ENCODE measurements at places on chromosomes 4 and X.

DNA sequence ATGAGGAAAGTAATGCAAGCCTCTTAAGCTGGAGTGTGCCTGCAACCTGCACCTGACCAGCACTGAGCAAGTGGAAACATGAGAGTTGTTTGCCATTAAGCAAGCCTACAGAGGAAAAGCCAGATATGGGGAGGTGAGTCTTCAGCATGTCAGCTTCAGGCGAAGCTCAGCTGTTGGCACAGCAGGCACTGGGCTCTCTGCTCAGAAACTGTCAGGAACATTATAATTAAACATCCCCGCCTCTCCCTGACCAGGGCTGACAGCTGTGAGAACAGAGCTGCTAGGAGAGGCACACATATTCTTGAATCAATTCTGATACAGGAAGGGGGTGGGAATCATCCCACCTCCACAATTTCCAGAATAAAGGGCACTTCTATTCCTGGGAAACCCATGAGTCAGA is 19.0 kb upstream of the DCX start:
- DNase-seq = no peak

DNA sequence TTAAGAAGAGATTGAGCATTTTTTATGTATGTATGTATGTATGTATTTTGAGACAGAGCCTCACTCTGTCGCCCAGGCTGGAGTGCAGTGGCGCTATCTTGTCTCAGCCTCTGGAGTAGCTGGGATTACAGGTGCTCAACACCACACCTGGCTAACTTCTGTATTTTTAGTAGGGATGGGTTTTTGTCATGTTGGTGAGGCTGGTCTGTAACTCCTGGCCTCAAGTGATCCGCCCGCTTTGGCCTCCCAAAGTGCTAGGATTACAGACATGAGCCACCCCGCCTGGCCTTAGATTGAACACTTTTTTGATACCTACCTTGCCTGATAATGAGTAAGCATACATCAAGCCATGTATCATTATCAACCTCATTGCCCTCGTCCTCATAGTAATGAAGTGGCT is 2.7 kb downstream of the N4BP2 start:
- no peak for DNase-seq

- no peak for DNase-seq
These were observed 637.3 kb downstream of the BCOR start for GRCh38 chrX:39460499-39460898.

DNA sequence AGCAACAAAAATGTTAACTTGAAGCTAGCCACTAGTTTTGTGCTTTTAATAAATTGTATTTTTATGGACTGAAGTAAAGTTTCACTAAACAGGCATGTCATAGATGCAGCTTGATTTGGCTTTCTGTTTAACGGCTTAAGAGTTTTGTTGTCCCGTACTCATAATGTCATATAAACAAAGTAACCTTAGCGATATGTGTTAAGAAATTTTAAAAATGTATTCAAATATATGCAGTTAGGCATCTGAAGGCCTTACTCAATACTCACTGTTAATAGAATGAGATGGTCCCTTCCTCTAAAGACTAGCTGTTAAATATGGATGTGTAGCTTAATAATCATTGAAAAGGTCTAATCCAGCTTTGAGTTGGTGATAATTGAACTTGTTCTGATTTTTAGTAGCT is 1.0 kb upstream of the SCLT1 start:
- DNase-seq = no peak

DNA sequence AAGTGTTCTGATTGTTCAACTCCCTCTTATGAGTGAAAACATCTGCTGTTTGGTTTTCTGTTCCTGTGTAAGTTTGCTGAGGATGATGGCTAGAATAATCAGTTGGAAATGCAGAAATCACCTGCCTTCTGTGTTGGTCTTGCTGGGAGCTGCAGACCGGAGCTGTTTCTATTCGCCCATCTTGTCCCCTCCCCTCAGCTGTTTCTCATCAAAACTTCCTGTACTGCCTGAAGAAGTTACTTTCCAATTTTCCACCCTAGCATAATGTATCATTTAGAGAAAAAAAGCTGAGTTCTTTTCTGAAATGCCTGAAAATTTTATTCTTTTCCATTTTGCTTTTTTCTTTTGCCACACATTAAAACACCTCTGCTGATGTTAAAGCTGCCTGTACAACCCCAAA is 167.6 kb downstream of the TEX13A start:
- DNase-seq = no peak

DNA sequence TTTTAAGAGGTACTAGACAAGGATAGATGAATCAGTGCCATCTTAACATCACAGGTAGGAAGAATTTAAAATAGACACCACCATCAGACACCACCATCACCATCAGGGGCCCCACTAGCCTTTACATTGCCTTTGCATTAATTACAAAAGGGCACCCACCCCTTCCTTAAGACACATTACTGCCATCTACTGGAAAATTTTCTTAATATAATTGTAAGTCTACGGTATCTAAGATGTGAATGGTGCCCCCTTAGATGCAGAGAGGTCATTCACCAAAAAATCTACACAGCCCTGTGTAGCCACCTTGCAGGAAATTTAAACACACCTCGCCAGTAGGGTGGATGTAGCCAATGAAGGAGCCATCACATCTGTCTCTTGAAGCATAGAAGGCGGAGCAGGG is 184.1 kb downstream of the MID1IP1 start:
- DNase-seq = peak; percentile 27

DNA sequence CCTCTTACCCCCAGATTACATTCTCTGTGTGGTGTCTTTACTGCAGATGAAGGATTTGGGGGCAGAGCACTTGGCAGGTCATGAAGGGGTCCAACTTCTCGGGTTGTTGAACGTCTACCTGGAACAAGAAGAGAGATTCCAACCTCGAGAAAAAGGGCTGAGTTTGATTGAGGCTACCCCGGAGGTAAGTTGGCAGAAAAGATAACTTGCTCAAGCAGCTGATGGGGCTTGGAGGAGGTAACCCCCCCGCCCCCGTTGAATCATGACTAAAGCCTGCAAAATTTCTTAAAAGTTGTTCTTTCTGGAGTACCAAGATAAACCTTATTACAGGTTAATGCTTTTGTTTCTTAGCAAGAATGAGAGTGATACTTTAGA is 1.5 kb downstream of the CCNG2 start:
- DNase-seq = no peak

DNA sequence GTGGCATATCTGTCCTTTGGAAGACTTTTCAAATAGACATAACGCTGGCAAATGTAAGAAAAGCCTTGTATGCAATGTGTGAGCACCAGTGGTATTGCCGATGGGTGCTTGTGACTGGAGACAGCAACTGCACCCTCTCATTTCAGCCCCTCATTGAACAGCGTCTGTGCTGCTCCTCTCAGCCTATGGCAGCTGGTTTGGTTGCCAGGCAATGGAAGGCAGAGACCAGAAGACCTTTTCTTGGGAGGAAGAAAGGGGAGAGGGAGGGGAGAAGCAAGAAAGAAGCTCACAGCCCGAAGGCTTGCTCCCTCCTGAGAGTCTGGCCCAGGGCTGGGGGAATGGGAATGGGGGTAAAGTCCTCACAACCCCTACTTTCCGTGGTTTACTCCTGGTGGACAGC is 20.2 kb downstream of the ZCCHC13 start:
- no peak for DNase-seq

DNA sequence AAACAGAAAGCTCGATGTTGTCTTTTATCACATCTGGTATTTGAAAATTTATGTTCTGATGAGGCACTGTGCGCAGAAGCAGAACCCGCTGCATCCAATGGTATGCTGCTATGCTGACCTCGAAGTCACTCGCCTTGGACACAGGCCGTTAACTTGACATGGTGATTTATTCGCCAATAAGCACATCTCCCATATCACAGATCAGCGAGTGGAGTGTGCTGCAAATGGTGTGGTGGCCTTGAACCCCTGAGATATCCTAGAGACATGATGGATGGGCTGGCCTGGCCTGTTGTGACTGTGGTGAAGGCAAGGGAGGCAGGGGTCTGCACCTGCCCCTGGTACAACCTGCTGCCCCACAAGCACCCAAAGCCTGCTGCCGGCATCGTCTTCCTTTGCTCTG is 175.4 kb upstream of the FRG1 start:
- no peak for DNase-seq

DNA sequence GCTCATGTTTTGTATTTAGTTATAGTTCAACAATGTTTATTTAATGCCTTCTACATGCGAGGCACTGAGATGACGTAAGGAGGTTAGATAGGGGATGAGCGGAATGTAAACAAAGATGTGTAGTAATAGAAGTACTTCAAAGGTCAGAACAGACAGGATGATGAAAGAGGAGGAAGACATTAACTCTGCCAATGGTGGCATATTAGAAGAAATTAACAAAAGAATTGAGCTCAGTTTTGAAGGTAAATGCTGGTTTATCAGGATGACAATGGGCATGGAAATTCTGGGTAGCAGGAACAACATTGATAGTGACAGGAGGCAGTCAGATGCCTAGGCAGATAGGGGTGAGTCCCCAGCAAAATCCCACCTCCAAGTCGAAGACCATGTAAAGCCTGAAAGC is 62.3 kb upstream of the PGRMC2 start:
- peak; percentile 83 for DNase-seq

DNA sequence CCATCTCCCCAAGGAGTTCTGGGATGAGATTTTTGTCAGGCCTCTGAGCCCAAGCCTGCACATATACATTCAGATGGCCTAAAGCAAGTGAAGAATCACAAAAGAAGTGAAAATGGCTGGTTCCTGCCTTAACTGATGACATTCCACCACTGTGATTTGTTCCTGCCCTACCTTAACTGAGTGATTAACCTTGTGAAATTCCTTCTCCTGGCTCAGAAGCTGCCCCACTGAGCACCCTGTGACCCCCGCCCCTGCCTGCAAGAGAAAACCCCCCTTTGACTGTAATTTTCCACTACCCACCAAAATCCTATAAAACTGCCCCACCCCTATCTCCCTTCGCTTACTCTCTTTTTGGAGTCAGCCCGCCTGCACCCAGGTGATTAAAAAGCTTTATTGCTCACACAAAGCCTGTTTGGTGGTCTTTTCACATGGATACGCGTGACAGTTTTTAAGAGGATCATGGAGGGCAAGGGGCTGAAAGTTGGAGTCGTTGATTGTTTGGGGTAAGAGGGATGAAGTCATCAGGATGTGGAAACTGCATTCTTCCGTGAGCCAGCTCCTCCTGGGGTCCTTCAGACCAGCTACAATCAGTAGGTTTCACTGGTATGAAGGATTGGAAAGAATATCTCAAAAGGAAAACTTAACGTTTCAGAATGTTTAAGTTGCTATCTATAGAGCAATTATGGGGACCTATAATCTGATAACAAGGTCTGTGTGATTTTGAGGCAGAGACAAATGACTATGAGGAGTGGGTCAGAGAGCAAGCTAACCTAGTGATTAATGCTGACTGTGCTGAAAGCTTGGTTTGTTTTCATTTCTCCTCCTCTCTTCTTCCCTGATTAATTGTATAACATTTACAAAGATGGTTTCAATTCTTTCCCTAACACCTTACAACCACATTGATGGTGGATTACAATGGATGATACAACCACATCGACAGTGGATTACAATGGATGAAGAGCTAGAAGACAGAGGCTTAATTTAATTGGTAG is 28.6 kb upstream of the MAGEA11 start:
- no peak for DNase-seq

DNA sequence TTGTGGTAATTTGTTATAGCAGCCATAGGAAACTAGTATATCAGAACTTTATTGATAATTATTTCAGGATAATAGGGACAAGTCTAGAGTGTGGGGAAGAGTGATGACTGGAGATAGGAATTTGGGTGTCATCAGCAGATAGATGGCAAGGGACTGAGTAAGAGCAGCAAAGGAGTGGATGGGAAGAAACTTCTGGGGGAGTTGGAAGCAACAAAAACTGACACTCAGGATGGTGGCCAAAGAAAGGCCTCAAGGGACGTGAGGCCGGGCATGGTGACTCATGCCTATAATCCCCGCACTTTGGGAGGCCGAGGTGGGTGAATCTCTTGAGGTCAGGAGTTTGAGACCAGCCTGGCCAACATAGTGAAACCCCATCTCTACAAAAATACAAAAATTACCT is 9.1 kb upstream of the SLC25A5 start:
- DNase-seq = no peak

GRCh38 chr4:86203176-86203575 is 156.7 kb downstream of the MAPK10 start:
- DNase-seq = no peak

Data from foreskin fibroblast (primary cell).